ENCODE measurements at places on chromosomes 13 and 19. TPM values are rescaled to one million over a fixed set of nuclear protein-coding genes. Genes with fewer than 3 reads are reported as not detected.

CACNA1A gene
- 0.89 TPM for total RNA-seq

DNA sequence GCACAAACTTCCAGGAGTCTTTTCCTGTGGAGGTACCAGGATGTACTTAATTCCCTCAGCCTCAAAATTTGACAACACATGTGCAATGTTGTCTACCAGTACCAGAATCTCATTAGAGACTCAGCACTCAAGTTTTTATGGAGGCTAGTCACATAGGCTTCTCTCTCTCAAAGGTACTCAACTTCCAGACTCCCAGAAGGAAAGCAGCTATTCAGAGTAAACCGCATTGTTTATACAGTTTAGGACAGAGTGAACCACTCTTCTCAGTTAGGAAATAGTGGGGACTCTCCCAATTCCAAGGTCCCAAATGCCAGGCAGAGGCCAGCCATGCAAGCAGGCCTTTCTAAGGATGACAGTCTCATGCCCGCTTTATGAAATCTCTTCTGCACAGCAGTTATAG is 8.5 kb upstream of the C1QTNF9B start:
- no peak for DNase-seq

TMEM91 gene
- 19.7 TPM for total RNA-seq

GADD45GIP1 gene
- 18.8 TPM for total RNA-seq

IFI30 gene
- 0.32 TPM for total RNA-seq

TPRX2 gene
- total RNA-seq, result not detected

GRCh38 chr13:28550091-28550490 is 55.2 kb upstream of the FLT1 start:
- DNase-seq, result no peak

DNA sequence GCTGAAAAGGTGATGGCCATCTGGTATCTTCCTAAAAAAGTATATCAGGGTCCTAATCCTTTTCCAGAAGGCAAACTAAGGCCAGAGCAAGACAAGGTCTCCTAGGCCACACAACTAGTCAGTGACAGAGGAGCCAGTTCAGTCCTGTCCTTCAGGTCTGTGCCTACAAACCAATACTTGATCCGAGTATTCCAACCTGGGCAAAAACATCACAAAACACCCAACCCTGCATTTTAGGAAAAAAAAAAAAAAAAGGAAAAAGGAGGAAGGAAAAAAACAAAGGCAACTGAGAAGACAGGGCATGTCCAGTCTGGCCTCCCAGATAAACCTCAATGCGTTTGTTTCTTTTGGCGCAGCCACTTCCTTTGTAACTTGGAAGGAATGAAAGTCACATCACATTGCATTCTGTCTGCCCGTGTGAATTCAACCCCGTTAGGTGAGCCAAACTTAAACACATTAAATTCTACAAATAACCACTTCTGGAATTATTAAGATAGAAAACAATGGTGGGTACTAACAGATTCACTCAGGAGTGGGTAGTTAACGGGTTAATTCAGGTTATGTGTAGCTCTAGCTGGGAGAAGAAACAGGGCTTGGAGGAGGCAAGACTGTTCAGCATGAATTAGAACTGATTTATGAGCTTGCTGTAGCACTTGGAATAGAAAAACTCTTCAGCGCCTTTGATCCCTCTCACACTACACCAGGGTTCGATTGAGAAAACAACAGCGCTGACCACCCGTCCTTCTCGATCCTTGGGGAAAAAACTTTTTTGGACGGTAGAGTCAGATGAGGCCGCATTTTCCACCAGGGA is 43.0 kb upstream of the HNRNPA1L2 start:
- no peak for DNase-seq

DNA sequence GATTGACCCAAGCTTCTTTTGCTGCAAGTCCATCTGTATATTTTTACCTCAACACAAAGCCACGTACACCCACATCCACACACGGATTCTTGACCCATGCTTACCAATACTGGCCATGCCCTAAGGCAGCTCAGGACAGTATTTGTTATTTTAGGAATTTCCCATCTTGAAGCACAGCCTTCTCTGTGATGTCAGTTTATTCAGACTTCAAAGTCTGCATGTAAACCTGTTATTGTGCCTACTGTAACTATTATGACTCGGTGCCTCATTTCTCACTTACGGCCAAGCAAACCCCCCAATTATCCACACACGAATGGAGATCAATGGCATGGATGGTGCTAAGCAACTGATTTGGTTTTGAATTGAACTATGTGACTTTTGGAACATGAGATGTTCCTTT is 17.5 kb downstream of the CLDN10 start:
- DNase-seq, result no peak

DNA sequence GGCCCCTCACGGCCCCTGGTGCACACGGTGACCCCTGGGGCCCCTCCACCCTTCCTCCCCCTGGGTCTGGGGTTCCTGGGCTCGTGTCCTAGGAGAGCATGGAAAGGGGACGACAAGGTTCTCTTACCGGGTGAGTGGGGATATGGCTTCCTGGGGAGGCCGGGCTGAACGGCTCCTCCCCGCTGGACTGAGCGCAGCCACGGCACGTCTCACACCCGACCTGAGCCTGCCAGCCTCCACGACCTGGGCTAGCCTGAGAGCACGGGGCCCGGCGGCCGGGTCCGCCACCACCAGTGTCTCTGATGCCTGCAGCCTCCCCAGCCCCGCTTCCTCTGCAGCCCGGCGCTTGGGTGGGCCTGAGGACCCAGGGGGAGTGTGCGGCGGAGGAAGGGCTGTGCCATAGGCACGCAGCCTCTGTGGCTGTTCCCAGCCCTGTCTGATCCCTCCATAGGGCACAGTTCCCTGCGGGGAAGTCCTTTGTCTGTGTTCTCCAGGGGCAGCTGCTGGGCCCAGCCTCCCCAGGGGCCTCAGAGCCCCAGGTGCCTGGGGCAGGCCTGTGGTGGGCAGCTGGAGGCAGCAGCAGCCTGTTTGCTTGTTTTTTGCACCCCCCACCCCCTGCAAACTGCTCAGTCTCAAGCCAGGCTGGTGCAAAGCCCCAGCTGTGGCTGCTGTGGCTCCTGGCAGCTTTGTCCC is 15.0 kb downstream of the PLIN4 start:
- no peak for DNase-seq

- DNase-seq, result no peak
Observed at GRCh38 chr19:3099347-3100145, 5.4 kb downstream of the GNA11 start.

RUBCNL gene
- 3.2 TPM for total RNA-seq

DNA sequence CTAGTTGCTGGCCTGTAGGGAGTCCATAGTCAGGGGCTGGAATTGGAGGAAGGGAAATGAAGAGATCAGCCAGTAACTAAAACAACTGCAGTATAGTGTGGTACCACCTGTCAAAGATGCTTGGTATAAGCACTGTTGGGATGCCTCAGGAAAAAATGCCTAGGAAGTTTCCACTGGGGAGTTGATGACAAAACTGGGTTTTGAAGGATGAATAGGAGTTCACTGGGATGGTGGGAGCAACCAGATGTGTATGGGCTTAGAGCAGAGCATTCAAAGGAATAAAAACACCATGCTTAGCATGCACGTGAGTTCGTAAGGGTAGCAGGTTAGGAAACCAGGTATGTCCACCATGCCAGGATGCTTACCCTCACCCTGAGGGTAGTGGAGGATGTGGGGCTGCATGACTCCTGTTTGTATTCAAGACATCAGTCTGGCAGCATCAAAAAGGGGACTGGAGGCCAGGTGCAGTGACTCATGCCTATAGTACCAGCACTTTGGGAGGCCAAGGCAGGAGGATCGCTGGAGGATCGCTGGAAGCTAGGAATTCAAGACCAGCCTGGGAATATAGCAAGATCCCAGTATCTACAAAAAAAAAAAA is 7.1 kb downstream of the CATSPERD start:
- DNase-seq, result no peak

- no peak for DNase-seq
Observed at GRCh38 chr19:1847684-1848398, 442 bp downstream of the REXO1 start.

EDNRB gene
- total RNA-seq, result 3.0 TPM

TMC4 gene
- 69.5 TPM for total RNA-seq

DNA sequence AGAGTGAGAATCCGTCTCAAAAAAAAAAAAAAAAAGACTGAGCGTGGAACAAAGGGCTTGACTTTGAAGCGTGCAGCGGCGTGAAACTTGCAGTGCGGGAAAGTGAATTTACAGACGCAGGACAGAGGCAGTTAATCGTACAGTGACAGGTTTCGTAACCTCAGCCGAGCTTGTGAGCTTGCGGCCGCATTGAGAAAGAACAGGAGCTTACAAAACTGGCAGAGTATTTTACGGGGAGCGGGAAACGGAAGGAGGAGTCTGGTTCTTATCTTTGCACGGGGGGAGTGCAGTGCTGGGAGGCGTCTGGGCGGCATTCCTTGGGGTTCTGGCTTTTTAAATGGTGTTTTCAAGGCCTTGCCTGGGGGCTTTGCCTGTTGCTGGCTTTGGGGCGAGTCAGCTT is 6.0 kb upstream of the BSG start:
- DNase-seq, result no peak

NPAS1 gene
- total RNA-seq, result 3.9 TPM

DNA sequence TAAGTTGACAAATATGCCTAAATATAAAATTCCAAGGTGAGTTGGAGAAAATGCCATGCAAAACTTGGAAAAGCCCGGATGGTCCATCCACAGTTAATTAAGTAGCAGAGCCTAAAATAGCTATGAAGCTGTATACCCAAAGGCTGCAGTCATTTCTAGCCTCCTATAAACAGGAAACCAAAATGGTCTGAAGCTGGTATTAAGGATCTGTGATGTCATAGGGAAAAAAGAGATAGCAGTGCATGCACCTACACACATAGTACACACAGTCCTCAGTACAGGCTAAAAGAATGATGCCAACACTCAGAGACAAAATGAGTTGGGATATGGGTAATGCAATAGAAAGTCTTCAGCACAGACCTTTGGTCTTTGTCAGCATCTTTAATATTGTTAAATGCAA is 736.9 kb downstream of the EFNB2 start:
- no peak for DNase-seq

- no peak for DNase-seq
Observed at GRCh38 chr13:34155931-34156607, 338.1 kb downstream of the RFC3 start.

DNA sequence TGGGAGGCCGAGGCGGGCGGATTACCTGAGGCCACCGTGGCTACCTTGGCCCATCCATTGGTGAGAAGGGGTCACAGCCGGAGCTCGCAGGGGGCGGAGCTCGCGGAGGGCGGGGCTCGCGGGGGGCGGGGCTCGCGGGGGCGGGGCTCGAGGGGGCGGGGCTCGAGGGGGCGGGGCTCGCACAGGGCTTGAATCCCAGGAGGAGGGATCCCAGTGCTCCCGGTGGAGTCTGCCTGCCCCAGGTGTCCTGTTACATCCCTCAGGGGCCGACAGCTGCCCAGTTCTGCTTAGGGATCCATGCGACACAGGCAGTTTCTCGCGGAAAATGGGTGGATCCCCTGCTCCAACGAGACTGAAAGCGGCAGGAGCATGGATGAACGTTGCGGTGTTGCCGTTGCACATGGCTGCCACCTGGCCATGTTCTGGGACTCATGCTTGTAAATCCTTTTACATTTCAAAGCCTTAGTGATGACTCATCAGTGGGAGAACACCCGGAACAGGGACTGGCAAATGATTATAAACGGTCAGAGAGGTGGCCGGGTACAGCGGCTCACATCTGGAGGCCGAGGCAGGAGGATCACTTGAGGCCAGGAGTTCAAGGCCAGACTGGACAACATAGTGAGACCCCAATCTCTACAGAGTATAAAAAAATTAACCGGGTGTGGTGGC is 25.1 kb downstream of the TMPRSS9 start:
- DNase-seq, result no peak

URAD gene
- total RNA-seq, result not detected

DAND5 gene
- 0.16 TPM for total RNA-seq

CEACAM6 gene
- not detected for total RNA-seq

DNA sequence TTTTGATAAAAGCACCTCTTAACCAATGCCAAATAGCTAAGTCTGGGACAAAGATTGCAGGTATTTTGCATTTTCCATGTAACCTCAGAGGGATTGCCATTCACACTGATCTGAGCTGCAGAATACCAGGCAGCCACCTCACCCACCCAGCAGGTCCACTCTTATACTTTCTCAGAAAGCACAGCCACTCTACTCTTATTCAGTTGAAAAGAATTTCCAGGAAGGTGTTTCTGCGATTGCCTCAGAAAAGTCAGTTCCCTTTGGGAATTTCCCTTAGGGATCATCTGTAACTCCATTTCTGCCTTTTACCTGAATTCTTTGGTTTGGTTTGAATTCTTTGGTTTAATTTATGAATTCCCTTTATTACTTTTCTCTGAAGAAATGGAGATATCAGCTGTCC is 904 bp upstream of the ALOX5AP start:
- no peak for DNase-seq

GRCh38 chr19:55638864-55639359 is 1.9 kb upstream of the ZNF580 start:
- no peak for DNase-seq

DNA sequence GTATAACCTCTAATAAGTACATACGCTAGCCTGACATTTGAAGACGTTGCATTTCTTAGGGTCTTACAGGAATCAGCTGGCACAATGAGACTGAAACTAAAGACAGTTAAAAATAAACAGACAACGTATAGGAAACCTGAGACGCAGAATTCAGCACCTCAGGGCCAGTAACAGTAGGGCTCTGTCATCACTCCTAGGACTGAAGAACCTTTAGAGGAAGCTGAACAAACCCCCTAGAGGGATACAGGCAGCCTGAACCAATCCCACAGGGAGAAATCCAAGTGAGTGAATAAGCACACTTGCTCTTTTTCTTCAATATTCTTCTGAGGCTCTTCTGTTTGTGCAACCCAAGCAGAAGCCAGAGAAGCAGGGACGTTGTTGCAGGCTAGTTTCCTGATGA is 53.9 kb upstream of the KLHL1 start:
- DNase-seq, result no peak

COL5A3 gene
- 4.4 TPM for total RNA-seq

DNA sequence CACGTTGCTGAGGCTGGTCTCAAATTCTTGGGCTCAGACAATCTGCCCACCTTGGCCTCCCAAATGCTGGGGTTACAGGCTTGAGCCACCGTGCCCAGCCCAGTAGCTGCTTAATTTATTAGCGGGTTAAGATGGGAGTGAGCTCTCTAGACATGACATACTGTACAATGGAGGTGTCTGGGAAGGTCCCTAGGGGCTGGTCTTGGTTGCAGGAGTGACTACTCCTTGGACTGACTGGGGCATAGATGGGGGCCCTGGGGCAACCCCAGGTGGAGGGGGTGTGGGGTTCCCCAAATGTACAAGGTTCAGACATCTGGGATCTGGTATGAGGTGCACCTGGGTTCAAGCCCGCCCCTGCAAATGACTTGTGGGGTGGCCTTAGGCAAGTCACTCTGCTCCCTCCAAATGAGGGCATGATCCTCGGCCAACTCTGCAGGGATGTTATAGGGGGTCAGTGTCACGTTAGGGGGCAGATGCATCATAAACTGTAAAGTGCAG is 12.8 kb downstream of the CIB3 start:
- DNase-seq, result no peak

- DNase-seq, result no peak
Observed at GRCh38 chr19:17843292-17843827, 4.4 kb downstream of the JAK3 start.

GRCh38 chr19:4108767-4109625 is 14.9 kb downstream of the MAP2K2 start:
- no peak for DNase-seq

FCGBP gene
- total RNA-seq, result 2.5 TPM

PRRG2 gene
- total RNA-seq, result 1.4 TPM
